ENCODE measurements at places on chromosomes 12 and 14.

DNA sequence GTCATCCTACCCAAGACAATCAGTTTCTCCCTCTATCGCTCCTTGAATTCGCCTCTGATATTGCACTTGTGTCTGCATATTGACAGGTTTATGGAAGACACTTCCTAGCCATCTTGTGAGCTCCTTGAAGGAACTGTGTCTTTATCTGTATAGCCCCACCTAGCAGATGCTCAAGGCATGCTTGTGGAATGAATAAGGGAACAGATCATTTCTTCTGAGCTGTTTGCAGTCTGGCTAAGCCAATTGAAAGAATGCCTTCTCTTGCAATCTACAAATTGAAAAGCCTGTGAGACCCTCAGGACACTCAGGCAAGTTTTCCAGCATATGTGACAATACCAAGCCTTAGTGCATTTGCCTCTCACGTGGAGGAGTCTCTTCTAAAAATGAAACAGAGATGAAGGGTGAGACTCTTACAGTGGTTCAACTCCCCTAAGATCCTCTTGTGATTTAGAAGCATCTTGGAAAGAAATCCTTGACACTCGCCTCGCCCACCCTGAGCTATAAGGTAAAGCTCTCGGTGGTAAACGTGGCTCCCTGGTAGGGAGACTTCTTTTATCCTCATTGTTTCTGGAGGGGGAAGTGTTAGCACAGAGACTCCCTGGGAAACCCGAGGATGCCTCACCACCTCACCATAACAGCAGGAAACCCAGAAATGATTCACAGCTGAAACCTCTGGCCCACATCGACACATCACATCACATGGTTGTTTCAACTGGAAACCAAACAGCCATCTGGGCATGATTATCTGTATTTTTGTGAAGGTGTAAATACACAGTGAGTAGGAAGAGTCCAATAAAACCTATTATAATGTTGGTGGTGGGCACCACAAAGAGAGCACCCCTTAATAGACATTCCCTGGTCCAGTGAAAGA, 112.3 kb upstream of the BCL2L14 start:
- DNase-seq: peak; percentile 31

DNA sequence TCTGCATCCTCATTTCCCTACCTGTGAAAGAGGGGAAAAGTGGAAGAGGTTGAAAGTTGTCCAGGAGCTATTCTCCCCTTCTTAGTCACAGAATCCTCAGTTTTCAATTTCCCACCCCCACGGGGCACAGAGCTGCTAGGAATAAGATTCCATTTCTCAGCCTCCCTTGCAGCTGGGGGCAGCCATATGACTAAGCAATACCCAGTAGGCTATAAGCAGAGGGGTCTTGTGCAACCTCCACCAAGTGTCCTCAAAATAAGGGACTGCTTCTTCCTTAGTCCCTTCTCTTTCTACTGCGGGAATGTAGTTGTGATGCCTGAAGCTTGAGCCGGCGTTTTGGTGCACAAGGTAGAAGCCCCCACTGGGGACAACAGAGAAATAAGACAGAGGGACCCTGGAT, 40.9 kb downstream of the VWF start:
- no peak for DNase-seq

DNA sequence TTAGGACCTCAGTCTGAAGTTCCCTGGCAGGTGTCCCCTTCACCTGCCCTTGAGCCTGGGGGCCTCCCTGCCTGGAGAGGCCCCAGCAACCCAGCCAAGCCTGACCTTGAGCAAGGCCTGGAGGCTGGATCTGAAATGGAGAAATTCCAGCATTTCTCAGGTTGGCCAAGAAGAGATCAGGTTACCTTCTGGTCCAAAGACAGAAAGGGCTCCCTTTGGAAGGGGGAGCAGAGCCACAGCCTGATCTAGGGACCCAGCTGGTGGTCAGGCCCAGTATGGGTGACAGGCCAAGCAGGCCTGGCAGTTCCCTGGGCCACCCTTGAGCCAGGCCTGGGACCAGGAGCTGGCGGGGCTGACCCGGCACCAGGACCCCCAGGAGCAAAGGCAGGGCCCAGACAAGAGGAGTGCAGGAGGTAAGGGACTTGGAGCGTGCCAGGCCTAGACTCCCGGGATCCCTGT, 82.8 kb downstream of the TNFAIP2 start:
- DNase-seq: peak; percentile 44

DNA sequence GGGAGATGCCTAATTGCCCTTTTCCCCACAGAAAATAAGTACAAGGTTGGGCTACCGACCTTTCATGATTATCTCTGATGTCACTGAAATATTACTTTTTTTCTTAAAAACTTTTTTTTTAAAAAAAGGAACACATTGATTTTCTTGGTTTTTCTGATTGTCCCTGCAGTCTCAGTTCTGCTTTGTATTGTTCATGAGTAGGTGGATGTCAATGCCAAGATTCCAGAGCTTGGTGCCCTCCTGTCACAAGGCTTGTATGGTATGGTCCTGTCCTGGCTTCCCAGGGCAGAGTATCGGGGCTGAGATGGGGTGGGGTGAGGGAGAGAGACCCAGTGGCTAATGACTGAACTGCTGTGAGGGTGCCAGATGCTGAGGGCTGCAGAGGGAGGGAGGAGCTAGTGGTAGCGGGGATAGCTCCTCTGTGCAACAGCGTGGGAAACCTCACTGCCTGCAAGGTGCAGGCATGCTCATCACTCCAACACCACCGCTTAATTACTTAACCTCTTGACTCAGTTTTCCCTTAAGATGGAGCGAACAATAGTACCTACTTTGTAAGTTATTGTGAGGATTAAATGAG, 4.4 kb upstream of the CTDSP2 start:
- peak; percentile 64 for DNase-seq

- DNase-seq: no peak
Measured at GRCh38 chr14:30252783-30253674, 305.9 kb upstream of the G2E3 start.

DNA sequence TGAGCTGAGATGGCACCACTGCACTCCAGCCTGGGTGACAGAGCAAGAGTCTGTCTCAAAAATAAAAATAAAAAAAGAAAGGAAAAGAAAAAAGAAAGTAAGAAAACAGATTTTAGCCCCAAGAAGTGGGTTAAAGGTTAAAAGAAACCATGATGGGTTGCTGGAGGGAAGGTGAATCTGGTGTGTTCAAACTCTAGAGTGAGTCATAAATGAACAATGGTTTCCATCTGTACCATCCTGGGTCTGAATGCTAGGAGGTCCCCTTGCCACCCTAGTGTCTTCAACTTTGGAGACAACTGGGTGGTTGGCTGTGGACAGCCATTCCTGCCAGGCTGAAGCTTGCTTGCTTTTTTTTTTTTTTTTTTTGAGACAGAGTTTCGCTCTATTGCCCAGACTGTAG, 1.6 kb upstream of the RPS26 start:
- DNase-seq: no peak

- DNase-seq: no peak
Measured at GRCh38 chr12:9701380-9702154, 31.3 kb downstream of the CLECL1 start.

DNA sequence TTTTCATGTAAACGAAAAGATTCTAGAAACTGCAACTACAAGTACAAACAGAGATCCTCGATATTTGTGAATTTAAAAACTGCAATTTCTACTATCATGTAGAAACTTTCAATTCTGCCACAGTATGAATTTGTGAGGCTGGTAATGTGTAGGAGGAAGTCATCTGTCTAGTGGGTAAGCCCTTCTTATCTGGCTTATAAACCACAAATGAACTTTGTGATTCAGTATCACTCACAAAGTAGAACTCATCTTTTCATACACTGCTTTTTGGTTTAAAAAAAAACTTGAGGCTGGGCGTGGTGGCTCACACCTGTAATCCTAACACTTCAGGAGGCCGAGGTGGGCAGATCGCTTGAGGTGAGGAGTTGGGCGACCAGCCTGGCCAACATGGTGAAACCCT, 20.7 kb downstream of the GTF2A1 start:
- no peak for DNase-seq

GRCh38 chr14:69710378-69710777, 56.6 kb upstream of the SRSF5 start:
- no peak for DNase-seq

GRCh38 chr14:104224131-104224505, 85.7 kb downstream of the KIF26A start:
- no peak for DNase-seq

- DNase-seq: no peak
Measured at GRCh38 chr12:2855546-2855945, 1.3 kb downstream of the TEX52 start.

GRCh38 chr14:91246051-91246852, 1.7 kb upstream of the GPR68 start:
- no peak for DNase-seq

DNA sequence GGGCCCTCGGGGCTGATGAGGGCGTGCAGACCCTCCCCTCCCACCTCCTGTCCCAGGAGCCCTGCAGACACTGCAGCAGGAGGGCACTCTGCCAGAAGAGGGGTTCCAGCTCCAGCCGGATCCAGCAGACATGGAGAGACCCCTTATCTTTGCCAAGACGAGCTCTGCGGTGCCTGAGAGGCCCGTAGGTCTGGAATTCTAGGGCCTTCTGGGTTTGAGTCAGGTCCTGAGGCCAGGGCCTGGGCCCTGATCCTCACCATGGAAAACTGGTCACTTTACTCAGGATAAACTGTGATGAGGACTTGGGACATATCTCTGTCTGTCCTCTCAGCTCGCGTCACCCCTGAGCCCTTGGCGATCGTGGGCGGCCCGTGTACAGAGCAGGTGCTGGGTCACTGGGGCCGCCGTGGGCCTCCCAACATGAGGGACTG, 13.8 kb downstream of the MEG3 start:
- DNase-seq: no peak

GRCh38 chr12:1533205-1533601, 61.2 kb downstream of the FBXL14 start:
- no peak for DNase-seq

DNA sequence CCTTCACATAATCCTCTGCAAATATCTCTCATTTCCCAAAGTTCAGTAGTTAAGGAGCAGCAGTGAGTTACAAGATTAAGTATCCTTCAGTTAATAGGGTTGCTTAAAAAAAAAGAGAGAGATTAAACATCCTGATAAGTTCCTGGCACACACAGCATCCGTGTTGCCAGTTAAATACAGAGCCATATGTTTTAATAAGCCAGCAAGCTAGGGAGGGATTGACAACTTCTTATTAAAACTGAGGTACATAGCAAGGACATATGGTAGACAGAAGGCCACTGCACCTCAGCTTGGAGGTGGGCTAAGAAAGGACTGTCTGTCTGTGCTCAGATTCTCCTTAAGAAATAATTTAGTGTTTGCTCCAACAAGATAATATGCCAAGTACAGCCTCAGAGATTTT, 9.6 kb upstream of the TMEM30B start:
- no peak for DNase-seq

DNA sequence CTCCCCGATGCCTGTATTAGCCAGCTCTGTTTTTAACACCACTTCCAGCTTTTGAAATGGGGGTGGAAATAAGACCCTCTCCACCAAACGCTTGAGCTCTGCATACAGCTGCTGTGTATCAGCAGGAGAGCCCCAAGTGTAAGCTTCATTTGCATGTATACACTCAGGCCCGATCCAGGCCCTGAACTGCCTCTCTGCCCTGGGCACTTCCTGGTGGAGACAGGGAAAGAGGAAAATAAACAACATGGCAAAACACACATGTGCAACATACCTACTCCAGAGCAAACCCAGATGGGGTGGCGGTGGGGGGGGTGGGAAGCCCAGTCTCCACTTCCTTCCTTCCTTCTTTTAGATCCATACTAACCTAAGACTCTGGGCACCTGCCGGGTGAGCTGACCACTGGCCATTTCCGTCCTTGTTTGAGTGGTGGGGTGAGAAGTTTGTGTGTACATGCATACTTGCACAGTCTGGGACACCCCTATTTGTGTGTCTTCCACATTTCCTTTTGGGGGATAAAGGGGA, 55.3 kb downstream of the RBM19 start:
- no peak for DNase-seq

DNA sequence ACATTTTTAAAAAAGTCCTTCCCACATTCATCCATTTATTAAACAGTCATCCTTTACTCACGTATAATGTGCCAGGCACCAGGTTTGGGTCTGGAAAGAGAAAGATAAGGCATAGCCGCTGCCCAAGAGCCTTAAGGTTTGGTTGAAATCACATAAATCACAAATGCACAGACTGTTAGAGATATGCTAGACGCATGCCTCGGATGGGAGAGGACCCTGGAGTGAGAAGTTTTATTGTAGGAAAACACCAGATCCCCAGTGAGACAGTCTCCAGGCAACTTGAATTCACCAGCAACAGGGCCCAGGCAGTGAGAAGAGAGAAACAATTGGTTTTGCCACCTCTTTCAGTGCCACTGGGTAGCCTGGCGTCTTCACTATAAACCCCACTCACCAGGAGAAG, 305.9 kb upstream of the AMIGO2 start:
- no peak for DNase-seq

DNA sequence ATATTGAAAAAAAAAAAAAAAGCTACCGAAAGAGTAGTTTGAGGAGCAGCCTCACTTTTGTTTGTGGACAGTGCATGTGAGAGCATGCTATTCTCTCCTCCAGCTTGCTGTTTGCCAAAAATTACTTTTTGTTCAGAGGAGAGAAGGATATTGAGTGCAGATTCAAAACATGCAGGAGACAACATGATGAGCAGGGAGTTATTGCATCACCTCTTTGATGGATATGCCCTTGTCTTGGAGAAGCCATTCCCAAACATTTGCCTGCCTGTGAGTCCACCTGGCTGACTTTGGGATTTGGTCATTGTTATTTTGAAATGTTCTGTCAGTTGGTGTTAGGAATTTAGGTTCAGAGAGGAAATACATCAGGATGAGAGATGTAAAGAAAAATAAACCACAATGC, 2.4 kb downstream of the C12orf75 start:
- DNase-seq: no peak

GRCh38 chr14:78637908-78638475, 467.8 kb downstream of the NRXN3 start:
- no peak for DNase-seq

- DNase-seq: no peak
Measured at GRCh38 chr12:10453156-10453555, at the start of gene KLRC1. KLRC1 (minus strand) TSS chr12:10453377; CDS start chr12:10451156, 2,221 bp downstream.

GRCh38 chr14:69268223-69268622, 8.3 kb downstream of the GALNT16 start:
- DNase-seq: no peak

DNA sequence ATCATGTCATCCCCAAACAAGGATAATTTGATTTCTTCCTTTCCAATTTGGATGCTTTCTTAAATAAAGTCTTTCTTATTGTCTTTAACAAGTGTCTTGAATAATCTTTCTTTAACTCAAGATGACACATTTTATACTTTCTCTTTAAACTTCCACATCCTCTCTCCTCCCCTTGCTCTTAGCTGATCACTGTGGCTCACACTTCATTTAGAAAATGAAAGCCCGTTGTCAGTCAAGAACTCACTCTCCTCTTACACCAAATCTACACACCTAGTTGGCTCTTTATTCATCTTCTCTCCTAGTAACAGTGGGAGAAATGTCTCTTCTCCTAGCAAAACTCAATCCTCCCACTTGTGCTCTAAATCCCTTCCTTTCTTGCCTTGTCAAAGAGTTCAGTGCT, 10.4 kb upstream of the RMST start:
- DNase-seq: no peak

DNA sequence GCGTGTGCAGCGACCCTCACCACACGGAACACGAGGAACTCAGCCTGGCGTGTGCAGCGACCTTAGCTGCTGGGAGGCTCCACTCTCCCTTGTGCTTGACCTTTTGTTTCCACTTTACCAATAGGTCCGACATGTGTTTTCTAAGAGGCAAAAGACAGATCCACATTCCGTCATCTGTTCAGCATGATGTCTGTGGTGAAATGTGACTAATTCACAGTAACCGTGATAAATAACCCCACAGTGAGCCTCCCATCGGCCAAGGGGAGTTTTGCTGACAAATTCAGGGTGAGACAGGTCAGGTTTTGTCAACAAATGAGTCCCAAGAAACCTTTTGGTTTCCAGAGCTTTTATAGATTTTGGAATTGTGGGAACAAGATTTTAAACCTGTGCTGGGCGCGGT, 55.9 kb downstream of the MOK start:
- DNase-seq: no peak
